ENCODE measurements at places on chromosomes 4 and X.

DNA sequence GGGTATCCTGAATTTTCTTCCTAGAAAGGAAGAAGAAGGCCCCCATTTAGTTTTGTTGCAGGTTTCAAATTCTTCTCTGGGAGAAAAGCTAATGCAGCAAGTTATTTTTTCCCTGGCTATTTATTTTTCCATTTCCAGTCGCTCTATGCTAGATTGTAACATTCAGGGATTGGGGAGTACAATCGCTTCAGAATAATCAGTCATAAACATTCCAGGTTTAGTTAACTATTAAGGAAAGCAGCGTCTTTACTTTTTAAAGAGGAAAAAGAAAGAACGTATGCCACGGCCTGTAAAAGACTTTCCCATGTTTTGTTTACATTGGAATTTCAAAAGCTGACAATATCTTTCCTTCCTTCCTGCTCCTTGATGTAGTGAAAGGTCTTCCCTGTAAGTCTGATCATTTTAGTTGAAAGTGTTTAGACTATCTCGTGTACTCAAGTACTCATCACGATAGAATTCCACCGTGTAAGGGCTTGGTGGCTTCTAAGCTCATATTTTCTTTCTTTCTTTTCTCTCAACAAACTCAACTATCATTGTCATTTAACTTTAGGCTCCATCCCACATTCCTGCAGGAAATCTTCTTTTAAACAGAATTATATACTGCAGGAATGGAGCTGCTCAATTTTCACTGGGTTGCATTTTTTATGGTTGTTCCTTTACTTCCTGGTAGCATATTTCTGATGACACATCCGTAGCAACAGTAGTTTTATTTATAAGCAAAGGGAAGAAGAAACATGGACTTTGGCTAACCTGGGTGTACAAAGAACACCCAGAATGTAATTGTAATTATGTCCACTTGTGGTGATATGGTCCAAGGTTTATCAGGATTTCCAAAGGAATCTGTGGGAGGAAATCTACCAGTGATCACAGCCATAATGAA, 213.1 kb upstream of the FAT1 start:
- DNase-seq: no peak

GRCh38 chrX:46819136-46819535, 17.7 kb upstream of the RP2 start:
- DNase-seq: no peak

DNA sequence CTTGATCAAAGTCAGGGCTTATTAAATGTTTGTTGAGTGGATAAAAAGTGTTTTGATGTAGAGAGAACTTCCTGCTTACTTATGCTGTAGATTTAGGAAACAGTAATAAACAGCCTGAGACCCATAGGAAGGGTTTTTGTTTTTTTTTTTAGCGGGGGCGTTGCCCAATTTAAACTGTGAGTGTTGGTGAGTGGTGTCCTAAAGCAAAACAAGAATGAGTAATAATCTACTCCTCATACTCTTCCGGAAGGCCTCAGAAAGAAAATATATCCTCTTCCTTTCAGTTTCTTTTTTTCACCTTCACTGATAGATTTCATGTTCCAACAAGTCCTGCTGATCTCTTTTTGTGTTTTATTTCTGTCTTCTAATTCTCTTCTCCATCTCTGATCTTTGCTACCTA, 104.4 kb upstream of the SCML1 start:
- DNase-seq: no peak

DNA sequence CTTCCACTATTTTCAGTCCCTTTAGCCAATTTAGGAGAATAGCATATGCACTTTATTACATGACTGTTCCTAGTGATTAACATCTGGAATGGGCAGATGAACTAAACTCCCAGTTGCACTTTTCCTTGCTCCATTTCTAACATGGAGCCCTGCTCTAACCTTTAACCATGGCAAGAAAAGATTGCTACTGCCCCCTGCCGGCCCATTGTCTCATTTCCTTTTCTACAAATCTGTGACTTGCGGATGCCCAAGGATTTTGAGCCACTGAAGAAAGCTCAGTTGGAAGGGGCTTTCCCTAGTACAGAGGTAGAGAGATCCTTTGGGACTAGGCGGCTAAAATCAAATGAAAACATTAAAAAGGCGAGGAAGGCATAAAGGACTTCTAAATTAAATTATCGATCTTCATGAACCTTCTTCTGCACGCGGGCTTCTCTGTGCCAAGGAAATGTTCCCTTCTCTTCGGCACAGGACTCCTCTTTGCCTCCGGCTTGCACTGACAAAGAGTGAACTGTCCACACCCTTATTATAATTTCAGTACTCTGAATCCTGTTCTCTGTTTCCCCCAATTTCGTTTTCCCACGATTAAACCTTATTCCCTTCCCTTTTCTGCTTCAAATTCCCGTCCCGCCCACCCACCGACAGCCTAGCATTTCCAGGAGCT, 577 bp upstream of the GLRA2 start:
- DNase-seq: no peak

GRCh38 chrX:41478381-41478911, 31.3 kb downstream of the NYX start:
- DNase-seq: no peak

GRCh38 chr4:154528869-154529268, 21.3 kb downstream of the PLRG1 start:
- no peak for DNase-seq

DNA sequence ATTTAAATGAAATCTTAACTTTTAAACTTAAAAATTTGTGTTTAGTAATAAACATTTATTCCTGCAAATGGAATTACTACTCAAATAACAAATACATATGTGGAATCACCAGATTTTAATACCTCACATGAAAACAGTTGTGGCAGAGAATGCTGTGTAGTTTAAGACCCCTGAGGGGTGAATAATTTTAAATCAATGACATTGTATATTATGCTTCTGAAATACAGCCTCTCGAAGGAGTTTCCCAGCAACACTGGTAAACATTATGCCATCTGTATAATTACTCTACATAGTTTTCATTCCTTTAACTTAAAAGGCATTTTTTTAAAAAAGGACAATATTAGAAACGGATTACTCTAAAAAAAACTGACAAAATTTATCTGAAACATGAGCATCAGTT, 2313.3 kb downstream of the ARAP2 start:
- no peak for DNase-seq

DNA sequence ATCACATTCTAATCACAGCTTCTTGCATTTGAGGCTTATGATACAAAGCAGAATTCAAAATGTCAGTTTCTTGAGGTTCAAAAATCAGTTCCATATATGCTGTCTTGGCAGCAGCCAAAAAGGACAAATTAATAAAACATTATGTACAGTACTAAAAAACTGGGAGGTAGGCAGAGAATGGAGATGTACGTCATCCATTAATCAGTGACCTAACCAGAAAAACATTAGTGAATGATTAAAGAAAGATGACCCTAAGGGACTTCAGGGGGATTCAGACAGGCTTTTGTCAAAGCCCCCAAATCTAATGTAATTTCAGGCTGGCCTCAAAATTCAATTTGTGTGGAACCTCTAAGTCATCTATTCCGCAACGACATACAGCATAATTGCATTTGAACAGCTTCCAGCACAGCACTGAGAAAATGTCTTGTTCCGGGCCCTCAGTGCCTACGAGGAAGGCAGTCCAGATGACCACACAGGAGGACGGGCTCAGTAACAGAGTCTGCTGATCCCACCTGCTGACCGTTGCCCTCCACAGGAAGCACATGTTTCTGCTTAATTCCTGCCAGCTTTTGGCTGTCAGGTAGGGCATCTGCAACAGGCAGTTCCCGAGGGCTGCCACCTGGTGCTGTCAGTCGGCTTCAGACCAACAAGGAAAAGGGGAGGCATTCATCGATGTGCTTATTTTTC, 83.8 kb upstream of the HHIP start:
- no peak for DNase-seq

- no peak for DNase-seq
Measured at GRCh38 chr4:94814237-94814636, 56.5 kb downstream of the BMPR1B start.

DNA sequence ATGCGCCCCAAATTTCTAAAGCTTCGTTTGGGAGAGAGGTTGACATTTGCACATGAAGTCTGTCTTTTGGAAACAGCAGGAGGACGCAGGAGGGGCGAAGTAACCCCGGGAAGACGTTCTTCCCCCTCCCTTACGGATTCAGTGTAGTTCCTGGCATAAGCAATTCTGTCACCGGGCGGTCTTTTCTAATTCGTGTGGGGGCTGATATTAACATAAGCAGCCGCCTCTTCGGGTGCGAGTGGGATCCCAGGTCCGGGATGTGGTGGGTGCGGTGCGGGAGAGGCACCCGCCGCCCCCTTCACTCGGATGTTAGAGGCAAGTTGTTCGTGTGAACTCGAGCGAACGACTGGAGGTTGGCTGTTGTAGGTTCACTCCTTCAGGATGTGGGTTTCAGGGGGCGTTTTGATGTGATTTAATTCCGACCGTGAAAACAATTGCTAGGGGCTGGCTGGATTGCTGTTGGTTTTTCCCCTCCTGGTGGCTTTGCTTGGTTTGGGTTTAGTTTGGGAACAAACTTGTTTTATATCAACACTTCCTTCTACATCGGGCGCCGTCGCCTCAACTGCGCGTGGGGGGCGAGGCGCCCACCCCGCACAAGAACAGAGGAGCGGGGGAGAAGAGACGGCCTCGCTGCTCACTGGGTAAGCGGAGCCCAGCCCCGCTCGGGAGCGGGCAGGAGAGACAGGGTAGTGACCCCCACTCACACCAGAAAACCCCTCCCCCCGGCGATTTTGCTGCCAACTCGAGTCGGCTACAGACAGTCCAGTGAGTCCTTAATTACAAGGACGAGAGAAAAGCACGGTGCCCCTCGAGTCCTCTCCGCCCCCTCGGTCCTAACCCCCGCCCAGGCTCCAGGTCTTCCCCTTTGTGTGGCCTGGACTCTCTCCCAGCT, 2.9 kb upstream of the LEF1 start:
- DNase-seq: no peak

DNA sequence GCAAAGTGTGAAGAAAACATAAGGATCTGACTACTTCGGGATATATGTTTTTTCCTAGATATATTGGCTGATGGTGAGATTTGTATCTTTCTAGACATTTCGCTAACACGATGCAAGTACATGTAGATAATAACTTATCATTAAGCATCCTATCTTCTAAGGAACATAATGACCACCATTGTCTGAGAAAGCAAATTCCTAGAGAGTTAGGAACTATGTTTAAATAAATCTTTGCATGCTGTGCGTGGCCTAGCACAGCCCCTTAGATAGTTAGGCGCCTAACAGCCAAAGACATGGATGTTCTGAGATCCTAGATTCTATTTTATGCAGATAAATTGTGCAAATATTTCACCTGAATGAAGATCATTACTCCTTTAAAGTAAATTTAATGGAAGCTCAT, 3.0 kb downstream of the COL4A6 start:
- DNase-seq: no peak

- peak; percentile 40 for DNase-seq
Measured at GRCh38 chrX:68684291-68684918, 36.9 kb downstream of the STARD8 start.

GRCh38 chrX:51643377-51643776, 24.7 kb upstream of the CENPVL3 start:
- no peak for DNase-seq

GRCh38 chr4:6271701-6272465, 2.2 kb downstream of the WFS1 start:
- DNase-seq: peak; percentile 31

DNA sequence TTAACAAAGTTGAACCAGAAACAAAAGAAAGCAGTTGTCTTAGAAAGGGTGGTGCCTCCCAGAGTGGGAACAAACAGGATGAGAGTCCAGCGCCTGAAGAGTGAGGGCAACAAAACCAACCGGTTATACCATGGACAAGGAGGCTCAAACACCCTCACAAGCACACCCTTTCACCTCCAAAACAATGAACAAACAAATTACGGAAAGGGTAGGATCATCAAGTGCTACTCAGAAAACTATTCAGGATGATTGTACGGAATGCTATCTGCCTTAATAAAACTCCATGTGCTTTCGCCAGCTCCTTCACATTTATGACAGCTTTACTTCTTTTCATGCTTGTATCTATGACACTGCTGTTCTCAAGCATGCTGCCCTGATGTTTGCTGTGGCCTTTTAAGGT, 26.8 kb downstream of the SLC39A8 start:
- no peak for DNase-seq

- DNase-seq: no peak
Measured at GRCh38 chrX:5788910-5789309, 439.8 kb downstream of the NLGN4X start.

GRCh38 chrX:101686574-101686973, 26.9 kb upstream of the ARMCX2 start:
- DNase-seq: no peak

GRCh38 chrX:47502316-47503125, 19.5 kb upstream of the ZNF41 start:
- no peak for DNase-seq

GRCh38 chr4:39587881-39588280, 50.8 kb downstream of the SMIM14 start:
- DNase-seq: no peak

- no peak for DNase-seq
Measured at GRCh38 chr4:98570151-98570797, 88.1 kb downstream of the TSPAN5 start.

DNA sequence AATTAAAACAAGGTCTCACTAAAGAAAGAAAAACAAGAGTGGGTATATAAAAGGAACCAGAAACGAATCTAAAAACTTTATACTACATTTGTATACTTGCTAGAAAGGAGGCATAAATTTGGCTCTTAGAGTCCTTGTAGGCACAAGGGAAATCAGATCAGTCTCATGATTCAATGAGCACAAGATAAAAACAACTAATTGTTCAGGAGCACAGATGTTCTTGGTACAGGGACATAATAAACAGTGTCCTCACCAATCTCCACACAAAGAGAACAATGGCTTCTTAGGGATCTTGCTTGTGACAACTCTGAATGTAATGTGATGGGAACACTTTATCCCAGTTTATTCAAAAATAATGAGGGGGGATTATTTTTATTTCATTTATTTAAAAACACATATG, 28.3 kb downstream of the TMEM144 start:
- DNase-seq: no peak

GRCh38 chr4:28350485-28350884, 1489.8 kb downstream of the STIM2 start:
- no peak for DNase-seq

DNA sequence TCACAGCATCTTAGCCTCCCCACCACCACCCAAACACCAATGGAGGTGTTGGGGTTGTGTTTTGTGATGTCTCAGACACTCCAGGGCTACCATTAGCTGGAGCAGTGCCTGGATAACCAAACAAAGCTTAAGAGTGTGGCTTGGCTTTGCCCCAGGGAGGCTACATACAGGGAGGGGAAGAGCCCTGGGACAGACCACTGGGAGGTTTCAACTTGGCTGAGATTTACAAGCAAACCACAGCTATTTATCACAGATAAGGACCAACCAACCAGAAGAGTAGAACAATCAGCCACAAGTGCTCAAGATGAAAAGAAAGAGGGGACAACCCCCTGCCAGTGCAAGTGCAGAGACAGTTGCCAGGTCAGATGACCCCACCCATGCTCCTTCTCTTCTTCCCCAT, 24.1 kb downstream of the SOX3 start:
- DNase-seq: no peak
